ENCODE measurements at places on chromosomes 1 and 21. TPM values are rescaled to one million over a fixed set of nuclear protein-coding genes. Genes with fewer than 3 reads are reported as not detected.

The SMPDL3B gene
- 0.26 TPM for total RNA-seq

The PRKAA2 gene
- total RNA-seq, result 2.5 TPM

The GPR137B gene
- 14.2 TPM for total RNA-seq

The SEMA4A gene
- total RNA-seq, result 0.65 TPM

The INSRR gene
- not detected for total RNA-seq

The LCE2C gene
- not detected for total RNA-seq

The ANKRD34A gene
- total RNA-seq, result 1.0 TPM

The GPR52 gene
- not detected for total RNA-seq

The HMCN1 gene
- 6.9 TPM for total RNA-seq

The ZNF326 gene
- total RNA-seq, result 4.8 TPM

The SLC1A7 gene
- total RNA-seq, result not detected

The CRP gene
- total RNA-seq, result not detected

The PTAFR gene
- 0.13 TPM for total RNA-seq

The IL19 gene
- total RNA-seq, result not detected
